ENCODE measurements at places on chromosomes 16 and 17. TPM values are rescaled to one million over a fixed set of nuclear protein-coding genes. Genes with fewer than 3 reads are reported as not detected.

Gene TLCD2
- total RNA-seq: 30.1 TPM

Gene CPNE7
- 1.3 TPM for total RNA-seq

Gene HASPIN
- 0.16 TPM for total RNA-seq

GRCh38 chr16:56732366-56732765 lies 2.4 kb downstream of the NUP93 start:
- no peak for DNase-seq

DNA sequence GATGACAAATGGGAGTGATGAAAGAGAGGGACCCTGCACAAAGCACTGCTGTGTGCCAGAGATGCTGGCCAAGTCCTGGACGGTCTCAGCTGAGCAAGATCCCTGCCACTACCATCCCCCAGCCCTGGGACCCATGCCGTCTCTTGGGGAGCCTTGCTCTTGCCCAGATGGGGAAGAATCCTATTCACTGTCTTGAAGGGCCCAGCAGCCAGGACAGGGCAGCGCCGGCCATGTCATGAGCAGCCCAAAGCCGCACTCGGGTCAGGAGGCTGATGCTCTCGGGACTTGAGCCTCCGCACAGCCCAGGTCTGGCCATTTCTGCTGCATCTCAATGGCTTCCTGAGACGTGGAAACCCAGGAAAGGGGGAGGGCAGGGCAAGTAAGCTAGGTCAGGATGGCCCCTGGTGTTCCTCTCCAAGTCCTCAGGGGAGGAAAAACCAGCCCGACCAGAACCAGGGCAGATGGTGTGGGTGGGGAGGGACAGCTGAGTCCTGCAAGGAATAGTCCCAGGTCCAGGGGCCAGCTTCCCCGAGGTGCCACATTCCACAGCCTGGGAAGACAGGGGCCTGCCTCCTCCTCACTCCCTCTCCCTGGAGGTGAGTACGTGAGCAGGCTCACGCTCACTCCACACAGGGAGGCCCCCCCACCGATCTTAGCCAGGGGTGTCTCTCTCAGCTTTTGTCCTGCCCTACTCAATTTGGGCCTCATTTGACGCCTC lies 7.8 kb upstream of the KRT19 start:
- no peak for DNase-seq

DNA sequence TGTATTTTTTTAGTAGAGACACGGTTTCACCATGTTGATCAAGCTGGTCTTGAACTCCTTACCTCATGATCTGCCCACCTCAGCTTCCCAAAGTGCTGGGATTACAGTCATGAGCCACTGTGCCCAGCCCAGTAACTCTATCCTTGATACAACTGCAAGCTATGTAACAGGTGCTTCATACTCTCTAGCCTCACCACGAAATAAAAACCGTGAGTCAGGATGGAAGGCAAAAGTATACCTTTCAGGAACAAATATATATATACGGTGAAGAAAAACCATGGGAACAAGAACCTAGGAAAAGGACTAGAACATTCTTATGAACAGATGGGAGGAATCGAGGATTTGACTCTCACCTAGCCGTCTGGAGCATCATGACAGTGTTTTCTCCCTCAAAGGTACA lies 9.6 kb upstream of the FBF1 start:
- no peak for DNase-seq

- DNase-seq: no peak
Measured at GRCh38 chr17:39628655-39629493, 2.1 kb downstream of the PPP1R1B start.

GRCh38 chr17:27635275-27635823 lies 4.4 kb downstream of the LGALS9 start:
- DNase-seq: no peak
